Cortex of kidney (tissue), 1 donor: ENCODE measurements at places on chromosomes 4 and X.

DNA sequence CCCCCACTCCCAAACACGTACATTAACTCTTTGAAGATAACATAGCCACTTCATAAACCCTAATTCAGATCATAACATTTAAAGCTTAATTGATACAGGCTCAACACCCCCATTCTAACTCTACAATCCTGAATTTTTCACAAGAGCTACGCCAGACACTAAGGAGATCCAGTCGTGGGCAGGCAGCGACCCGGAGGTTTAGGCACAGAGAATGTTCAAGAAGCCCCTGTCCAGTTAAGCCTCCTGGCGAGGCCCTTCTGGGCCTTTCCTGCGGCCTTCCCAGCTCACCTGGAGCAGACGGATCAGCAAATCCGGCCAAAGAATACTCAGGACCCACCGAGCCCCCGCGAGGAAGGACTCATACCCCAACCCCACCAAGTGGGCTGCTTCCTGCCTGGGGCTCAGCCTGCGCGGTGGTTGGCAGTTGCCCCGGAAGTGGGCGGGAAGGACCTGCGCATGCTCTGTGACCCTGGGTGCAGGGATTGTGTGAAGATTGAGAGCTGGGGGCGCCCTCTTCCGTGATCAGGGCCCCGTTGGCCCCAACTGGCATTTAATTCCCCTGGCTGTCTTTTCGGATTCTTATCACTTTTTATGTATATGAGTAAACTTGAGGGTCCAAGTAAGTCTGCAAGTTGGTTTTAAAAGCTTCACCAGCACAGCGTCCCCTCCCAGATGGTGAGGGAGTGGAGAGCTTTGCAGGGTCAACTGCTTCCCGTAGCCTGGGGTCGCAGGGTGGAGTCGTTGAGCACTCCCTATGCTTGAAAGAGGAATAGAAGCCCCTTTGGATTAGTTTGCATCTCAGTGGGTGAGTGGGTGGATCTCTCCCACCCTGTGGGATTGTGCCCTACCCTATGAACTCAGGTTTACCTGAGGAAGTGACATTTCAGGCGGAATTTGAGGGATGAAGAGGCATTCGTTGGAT lies at the start of gene TRIM61:
Gene TRIM61 (minus strand): TSS at position 415 of the 922 bp plus-strand sequence. CDS start 7,655 bp downstream, outside the sequence.
- DNase-seq = no peak

DNA sequence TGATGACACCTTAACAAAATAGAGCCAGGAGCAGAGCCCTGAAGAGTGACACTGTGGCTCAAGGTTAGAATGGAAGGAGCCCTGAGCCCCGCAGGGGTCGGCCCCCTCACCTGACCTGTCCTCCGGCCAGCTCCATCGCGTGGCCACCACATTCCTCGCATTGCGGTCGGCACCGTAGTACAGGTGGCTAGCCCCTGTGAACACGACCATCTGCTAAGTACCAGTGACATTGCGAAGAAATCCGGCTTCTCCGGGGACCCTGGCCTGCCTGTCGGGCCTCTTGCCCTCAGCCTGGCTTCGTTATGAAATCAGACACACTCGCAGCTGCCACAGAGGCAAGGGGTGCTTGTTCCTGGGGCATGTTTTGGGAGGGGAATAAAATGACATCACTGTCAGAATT lies 179.0 kb downstream of the AFAP1 start:
- DNase-seq = no peak

DNA sequence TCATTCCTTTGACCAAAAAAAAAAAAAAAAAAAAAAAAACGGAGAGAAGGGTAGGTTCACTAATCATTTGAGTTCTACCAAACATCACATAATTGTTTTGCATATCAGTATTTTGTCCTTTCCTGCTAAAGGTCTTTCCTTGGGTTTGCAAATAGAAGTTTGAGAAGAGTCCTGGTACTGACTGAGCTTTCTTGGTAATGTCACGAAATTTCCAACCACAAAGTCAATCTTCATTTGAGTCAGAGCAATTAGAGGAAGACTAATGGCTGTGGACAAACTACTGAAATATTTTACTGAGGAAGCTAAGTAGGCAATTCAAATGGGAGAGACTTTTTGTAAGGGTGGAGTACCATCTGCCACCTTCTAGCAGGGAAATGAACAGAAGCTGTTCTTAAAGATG lies 21.7 kb upstream of the CD40LG start:
- no peak for DNase-seq

GRCh38 chrX:115345615-115346014 lies 56.1 kb downstream of the LUZP4 start:
- DNase-seq = no peak

DNA sequence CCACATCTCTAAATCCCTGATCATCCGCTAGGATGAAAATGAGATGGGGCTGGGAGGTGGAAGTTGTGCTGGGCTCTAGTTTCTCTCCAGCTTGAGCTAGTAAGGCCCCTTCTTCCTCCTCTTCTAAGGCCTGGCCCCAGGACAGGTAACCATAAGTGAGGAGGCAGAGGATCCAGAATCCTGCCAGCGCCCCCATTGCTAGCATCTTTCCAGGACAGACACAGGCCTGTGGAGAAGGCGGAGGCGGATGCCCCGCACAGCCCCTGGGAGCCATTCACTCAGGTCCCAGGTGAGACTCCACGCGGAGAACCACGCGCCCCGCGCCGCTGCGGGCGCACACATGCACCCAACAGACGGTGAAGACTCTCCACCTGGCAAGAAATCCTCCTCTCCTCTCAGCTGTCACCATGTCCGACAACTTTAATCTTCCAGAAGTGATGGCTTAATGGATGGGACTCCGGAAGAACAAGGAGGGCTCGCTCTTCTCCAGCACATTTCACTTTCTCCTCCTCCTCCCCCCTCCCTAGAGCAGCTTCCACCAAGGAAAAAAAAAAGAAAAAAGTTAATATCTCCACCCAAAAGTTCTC lies 793 bp downstream of the ARSJ start:
- DNase-seq = no peak

DNA sequence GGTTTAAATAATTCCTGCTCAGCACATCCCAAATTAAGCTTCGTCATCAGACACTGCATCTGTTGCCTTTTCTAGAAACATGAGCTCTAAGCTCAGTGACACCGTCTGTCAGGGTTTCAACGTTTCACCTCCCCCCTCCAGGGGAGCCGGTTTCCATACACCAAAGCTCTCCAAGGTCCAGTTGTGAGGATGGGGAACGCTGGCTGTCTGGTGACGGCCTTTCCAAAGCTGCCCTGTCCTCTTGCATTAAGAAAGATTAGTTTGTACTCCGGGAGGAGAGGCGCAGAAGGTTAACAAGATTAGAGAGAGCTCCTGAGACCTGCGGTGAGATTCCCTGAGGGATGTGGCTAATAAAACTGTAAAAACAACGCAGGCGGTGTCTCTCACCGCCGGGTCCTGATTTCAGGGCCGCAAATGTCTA lies 43.2 kb downstream of the ASMT start:
- DNase-seq = no peak

- no peak for DNase-seq
Measured at GRCh38 chrX:37812110-37812509, 32.3 kb downstream of the CYBB start.

GRCh38 chr4:42148425-42148824 lies 4.0 kb downstream of the BEND4 start:
- no peak for DNase-seq

- no peak for DNase-seq
Measured at GRCh38 chr4:168877511-168878491, 132.3 kb downstream of the CBR4 start.

DNA sequence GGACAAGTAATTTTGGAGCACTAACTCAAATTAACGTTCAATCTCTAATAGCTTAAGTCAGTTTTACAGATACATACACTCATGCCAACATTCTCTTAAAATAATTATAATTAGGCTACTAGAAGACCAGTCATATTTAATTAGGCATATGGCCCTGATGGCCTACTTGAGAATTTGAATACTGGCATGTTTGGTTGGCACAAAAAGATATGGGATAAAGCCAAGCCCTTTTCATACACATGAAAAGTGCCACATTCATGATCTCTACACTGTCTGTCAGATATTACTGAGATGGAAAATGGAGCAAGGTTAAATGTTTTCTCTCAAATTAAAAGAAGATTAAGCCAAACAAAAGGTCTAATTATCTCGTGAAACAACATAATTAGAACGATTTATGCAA lies 1091.0 kb downstream of the C4orf33 start:
- DNase-seq = no peak

DNA sequence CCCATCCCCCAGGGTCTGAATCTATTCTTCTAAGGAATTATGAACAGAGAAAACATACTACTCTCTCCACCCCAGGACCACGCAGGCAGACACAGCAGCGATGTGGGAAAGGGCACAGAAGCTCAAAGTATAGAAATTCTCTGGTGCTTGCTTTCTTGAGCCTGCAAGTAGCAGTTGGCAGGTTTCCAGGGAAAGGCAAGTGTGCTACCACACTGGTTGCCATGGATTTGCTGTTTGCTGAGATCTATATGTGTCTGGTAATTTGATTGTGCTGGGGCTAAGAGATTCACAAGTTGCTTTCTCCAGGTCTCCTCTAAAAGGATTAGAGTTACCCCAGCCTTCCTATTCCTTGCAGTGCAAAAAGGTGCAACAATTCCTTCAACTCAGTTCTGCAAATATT lies 83.1 kb downstream of the GUCY2F start:
- no peak for DNase-seq

DNA sequence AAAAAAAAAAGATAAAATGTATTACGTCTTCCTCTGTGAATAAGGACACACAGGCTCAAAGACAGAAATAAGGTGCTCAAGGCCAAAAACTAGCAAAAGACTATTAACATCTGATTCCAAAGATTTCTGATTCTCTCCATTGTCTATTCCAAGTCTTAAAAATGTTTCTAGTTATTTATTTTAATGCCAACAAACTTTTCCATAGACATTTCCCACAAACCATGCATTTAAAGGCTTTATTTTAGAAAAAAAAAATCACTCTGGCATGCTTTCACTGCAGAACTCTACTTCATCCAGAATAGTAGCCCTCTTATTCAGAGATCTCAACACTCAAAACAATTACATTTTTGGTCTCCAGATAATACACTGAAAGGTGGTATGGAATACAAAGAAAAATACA lies 545.0 kb upstream of the TENM3 start:
- no peak for DNase-seq

- DNase-seq = no peak
Measured at GRCh38 chr4:89369581-89369980, 62.0 kb upstream of the GPRIN3 start.

- DNase-seq = no peak
Measured at GRCh38 chr4:105896461-105896942, 1.2 kb downstream of the NPNT start.

DNA sequence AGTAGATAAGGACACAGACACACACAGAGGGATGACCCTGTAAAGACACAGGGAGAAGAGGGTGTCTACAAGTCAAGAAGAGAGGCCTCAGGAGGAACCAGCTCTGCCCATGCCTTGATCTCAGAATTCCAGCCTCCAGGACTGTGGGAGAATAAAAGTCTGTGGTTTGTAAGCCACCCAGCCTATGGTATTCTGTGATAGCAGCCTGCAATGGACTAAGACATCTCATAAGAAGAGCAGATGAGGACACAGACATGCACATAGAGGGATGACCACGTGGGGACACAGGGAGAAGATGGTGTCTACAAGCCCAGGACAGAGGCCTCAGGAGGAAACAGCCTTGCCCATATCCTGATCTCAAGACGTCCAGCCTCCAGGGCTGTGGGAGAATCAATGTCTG lies 9.4 kb downstream of the XG start:
- no peak for DNase-seq

DNA sequence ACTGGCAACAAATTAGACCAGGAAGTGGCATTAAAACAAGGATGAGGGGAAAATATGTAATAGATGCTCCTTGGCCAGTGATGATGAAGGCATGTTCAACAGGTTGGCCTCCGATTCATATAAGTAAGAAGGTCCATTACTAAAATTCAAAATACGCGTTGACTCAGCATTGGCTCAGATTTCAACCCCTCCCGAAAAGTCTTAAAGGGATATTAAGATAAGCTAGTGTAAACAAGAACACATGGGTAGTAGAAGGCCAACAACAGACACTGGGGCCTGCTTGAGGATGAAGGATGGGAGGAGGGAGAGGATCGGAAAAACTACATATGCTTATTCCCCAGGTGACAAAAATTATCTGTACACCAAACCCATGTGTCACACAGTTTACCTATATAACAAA lies 19.1 kb upstream of the LAP3 start:
- DNase-seq = no peak
